ENCODE measurements at places on chromosomes 4 and X.

GRCh38 chr4:137299281-137299680 lies 233.0 kb downstream of the PCDH18 start:
- DNase-seq: no peak

DNA sequence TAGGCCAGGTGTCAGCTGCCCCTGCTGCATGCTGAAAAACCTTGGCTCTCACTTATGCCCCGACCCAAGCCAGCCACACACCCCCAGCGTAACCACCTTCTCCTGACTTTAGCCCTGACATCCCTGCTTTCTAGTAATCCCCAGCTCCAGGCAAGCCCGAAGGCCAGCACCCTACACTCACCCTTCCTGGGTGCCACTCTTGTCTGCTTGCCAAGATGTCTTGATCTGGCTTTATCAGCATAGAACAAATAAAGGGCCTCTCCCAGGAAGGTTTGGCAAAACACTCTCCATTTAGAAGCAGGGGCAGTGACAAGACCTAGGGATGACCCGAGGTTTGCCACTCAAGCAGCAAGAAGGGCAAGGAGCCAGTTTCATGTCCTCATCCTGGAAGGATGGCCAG lies 6.8 kb upstream of the MAP9 start:
- DNase-seq: no peak

DNA sequence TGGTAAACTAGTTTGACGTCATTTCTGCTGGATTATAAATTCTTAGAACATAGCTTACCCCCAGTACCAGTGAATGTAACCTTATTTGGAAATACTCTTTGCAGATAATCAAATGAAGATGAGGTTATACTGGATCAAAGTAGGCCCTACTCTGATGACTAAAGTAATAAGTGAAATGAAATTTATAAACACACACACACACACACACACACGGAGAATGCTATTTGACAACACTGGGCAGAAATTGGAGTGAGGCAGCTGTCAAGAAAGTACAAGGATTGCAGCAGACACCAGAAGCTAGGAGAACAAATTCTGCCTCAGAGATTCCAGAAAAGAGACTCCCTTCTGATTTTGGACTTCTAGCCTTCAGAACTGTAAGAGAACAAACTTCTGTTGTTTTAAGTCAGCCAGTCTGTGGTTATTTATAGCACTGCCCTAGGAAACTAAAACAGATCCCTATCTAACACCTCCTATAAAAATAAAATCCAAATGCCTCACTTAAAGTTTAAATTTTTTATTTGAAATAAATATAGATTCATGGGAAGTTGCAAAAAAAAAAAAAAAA lies 448.6 kb downstream of the PCDH18 start:
- DNase-seq: no peak

- DNase-seq: no peak
Measured at GRCh38 chr4:38590046-38590445, 74.0 kb upstream of the KLF3 start.

DNA sequence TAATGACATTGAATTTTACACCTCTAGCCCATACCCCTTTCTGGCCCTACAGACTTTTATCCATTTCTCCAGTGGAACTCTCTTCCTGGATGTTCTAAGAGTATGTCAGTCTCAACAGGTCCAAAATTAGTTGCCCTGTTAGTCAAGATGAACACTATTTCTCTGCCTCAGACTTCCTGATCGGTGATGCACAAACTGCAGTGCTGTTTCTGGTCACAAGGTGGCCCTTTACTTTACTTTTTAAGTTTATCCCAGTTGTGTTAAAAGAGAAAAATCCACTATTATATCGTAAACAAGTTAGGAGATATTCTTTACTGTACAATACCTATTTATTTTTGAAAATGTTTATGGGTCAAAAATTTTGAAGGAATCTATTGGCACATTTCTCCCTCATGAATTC lies 13.1 kb downstream of the TCEAL7 start:
- peak; percentile 35 for DNase-seq

GRCh38 chr4:89837993-89838390 lies 1.0 kb upstream of the SNCA start:
- DNase-seq: no peak

DNA sequence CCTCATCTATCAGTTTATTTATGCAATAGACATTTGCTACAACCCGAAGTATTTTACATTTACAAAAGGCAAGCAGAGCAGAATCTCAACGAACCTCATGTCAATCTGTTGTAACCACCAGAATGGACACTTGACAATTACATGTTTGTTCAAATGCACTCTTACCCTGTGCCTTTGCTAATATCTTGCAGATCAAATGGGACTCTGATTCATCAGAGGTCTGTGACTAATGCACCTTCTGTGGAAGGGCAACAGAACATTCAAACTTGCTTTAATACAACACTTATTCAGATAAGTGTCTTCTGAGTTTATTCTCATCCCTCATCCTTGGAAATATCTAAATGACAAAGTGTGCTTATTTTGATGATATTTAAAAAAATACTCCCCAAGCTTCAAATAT lies 644.7 kb upstream of the PCDH10 start:
- DNase-seq: no peak

GRCh38 chrX:17527135-17527701 lies 152.2 kb downstream of the NHS start:
- DNase-seq: no peak

- DNase-seq: no peak
Measured at GRCh38 chr4:102734591-102735385, 26.0 kb downstream of the MANBA start.

DNA sequence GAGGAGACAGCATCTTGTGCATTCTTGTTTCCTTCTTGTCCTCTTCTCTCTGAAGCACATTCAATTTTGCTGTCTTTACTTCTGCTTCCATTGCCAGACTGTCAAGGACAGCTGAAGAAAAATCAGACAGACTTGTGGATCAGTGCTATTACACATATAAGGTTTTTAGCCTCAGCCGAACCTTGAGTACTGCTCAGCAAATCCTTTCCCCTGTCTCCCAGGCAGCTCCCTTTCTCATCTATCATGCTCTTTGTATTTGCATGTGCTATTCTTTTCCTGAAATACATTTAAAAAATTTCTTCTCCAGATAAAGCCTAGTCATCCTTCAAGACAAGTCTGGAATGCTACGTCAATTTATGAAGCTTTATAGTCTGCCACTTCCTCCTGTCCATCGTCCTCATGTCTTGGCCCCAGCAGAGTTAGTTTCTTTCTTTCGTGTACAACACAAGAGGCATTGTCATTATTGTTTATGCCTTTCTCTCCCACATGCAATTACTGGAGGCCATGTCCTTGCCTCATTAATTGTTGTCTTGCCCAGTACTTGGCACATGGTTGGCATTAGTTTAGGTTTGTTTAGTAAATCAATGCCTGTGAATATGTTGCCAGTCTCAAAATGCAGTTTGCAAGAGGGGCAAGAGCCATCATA lies 45.1 kb downstream of the ADGRL3 start:
- no peak for DNase-seq

- DNase-seq: no peak
Measured at GRCh38 chr4:99947190-99947578, 766 bp upstream of the DNAJB14 start.

DNA sequence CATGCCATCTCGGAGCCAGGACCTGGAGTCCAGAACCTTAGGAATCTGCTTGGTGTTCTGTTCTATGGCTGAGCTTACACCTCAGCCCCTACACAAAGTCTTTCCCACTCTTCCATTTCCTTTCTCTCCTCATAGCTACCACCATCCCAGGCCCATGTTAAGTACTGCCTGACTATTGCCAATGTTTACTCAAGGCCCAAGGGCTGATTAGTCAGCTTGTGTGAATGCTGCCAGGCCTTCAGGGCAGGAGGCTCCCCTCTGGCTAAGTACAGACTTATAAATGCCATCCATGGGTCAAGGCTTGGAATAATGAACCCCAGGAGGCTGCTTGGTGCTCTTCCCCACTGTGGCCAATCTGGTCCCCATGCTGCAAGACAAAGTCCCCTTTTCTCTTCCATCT lies 411.6 kb upstream of the MAGEB18 start:
- DNase-seq: no peak

- DNase-seq: no peak
Measured at GRCh38 chrX:136856050-136856449, 24.5 kb downstream of the RBMX start.

DNA sequence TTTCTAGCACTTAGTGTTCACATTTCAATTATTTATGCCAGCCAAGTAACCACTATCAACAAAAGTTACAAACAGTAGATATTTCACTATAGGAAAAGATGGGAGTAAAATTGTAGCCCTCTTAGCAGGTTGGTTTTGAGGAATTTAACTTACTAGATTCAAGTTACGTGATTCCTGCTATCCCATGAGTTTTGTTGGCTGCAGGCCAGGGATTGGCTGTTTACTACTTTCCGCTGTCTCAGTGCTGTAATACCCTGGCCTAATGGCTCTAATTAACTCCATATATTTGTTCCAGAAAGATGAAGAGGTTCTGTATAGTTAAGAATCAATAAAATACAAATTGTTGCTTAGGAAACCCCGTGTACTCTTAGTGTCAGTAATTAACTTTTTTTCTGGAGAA lies 55.5 kb upstream of the MAGED1 start:
- DNase-seq: no peak

GRCh38 chrX:39443240-39443639 lies 642.0 kb downstream of the MID1IP1 start:
- DNase-seq: no peak

GRCh38 chr4:146343199-146343598 lies 128.9 kb downstream of the REELD1 start:
- DNase-seq: no peak

GRCh38 chr4:6608758-6609414 lies 31.6 kb upstream of the MRFAP1 start:
- DNase-seq: no peak

- no peak for DNase-seq
Measured at GRCh38 chr4:8205749-8206611, 6.9 kb downstream of the SH3TC1 start.

GRCh38 chrX:11100281-11101035 lies 10.7 kb upstream of the HCCS start:
- no peak for DNase-seq

GRCh38 chr4:90127706-90128345 lies 632 bp downstream of the CCSER1 start:
- no peak for DNase-seq

GRCh38 chr4:83108101-83108861 lies 6.2 kb downstream of the PLAC8 start:
- no peak for DNase-seq

- no peak for DNase-seq
Measured at GRCh38 chr4:22900876-22901275, 208.1 kb downstream of the GBA3 start.

DNA sequence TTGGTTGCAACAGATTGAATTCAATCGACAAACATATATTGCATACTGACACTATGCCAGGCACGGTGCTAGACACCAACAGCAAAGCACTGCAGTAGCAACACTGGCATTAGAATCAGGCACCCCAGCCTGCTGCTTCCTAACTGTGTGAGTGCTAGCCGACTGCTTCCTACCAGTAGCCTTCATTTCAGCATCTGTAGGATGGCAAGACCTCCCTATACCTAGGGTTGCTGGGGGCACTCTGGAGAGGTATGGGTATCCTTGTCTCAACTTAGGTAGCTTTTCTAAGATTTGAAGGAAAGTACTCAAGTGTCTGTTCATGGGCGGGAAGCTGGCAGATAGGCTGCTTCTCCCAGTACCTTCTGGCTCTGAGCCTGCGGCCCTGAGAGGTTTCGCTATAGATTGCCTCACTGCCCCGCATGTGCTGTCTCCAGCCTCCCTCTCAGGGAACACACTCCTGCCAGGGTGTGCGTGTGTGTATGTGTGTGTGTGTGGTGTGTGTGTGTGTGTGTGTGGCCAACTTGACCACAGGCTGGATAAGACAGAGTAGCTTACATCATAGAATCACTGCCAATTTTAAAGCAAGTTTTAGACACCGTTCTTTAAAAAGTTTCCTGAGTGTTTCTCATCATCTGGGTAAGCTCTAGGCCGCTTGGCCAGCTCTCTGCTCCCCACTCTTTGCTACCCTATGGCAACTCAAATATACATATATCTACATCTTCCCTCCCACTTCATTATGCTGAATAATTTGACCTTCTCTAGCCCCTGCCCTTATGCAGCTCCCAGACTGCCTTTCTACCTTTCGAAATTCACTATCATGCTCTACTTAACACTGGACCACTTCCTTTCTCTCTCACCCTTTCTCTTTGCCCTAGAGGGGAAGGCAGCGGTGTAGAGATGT lies 97.0 kb upstream of the PJA1 start:
- DNase-seq: no peak

DNA sequence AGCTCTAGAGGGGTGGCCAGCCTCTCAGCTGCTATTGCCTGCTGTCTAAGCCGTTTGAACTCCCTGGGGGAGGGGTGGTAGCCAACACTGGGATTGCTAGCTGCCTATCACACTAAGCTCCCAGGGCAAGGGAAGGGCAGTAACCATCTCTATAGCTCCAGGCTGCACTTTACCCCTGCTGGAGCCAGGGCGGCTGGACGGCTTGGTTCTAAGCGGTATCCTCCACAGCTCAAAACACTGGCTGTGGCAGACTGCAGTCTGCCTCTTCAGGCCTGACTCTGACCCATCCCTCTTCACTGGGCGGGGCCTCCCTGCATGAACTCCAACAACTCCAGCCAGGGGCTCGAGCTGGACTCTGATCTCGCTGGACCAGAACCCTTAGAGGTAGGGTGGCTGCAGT lies 55.3 kb upstream of the GNRHR start:
- no peak for DNase-seq

DNA sequence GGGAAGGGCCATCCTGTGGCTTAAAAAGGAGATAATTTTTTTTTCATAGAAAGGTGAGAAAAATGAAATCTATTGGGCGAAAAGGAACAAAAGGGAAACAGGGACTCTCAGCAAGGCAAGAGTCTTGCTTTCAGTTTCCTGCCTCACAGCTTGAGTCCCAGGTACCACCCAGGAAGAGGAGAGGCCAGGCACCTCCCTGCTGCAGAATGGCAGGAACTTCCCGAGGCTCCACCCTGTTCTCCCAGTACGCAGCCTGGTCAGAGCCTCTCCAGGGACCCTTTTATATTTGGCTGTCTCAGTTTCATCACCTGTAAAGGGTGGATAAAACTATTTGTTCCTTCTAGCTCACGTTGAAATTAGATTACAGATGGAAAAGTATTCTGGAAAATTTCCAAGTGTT lies 33.8 kb downstream of the UCHL1 start:
- no peak for DNase-seq

- no peak for DNase-seq
Measured at GRCh38 chrX:114087543-114087942, 496.3 kb upstream of the HTR2C start.

- DNase-seq: no peak
Measured at GRCh38 chr4:24482871-24483270, 101.5 kb downstream of the DHX15 start.

DNA sequence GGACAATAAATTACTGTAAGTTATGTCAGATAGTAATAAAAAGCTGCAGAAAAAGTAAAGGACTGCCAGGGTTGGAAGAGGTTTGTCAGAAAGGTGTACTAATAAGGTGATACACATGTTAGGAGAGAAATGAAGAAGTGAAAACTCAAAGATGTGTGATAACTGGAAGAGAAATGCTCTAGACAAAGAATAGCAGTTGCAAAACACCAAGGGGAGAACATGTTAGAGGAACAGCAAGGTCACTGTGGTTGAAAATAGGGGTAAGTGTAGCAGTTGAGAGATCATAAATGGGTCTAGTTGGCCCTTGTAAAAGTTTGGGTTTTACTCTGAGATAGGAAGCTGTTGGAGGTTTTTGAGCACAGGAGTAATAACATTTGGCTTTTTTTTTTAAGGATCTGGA lies 46.9 kb downstream of the HSPA4L start:
- no peak for DNase-seq
